Astrocyte (in vitro differentiated cells and primary cell): ENCODE measurements at places on chromosomes 5 and 9. TPM values are rescaled to one million over a fixed set of nuclear protein-coding genes. Genes with fewer than 3 reads are reported as not detected.
A peak's percentile ranks its signal among the peaks of the same experiment; 100 is the strongest.

CCDC187 gene
- total RNA-seq, result 0.09 TPM in 1 of 2 replicates, not detected in the other

COX7C gene
- total RNA-seq, result 416 and 459 TPM in 2 replicates

SAXO1 gene
- total RNA-seq, result 0.10 TPM in 1 of 2 replicates, not detected in the other

LHX3 gene
- not detected in 2 replicates for total RNA-seq

PCSK1 gene
- total RNA-seq, result 0.18 and 0.48 TPM in 2 replicates

HTR4 gene
- not detected in 2 replicates for total RNA-seq

C1QTNF2 gene
- 0.62 and 0.64 TPM in 2 replicates for total RNA-seq

GTF3C5 gene
- 46.4 and 49.9 TPM in 2 replicates for total RNA-seq

SHOC1 gene
- total RNA-seq, result not detected in 2 replicates

DNA sequence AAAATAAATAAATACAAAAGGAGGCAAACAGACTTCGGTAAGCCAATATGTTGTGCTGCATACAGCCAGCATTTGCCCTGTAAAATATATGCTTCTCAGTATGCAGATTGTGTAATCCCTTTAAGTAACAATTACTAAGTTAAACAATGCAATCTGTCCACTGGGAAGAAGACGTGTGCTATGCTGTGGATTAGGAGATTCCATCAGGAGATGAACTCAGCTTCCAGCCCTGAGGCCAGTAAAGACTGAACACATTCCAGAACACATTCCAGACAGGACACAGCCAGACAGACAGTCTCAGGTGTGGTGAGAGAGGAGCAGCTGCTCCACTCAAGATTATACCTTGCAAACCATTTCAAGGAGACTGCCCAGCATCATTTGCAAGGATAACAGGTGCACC lies 97.8 kb downstream of the MPDZ start:
- peak; percentile 35 for DNase-seq

GRCh38 chr5:160152901-160153300 lies 33.7 kb upstream of the PWWP2A start:
- no peak for DNase-seq

DNA sequence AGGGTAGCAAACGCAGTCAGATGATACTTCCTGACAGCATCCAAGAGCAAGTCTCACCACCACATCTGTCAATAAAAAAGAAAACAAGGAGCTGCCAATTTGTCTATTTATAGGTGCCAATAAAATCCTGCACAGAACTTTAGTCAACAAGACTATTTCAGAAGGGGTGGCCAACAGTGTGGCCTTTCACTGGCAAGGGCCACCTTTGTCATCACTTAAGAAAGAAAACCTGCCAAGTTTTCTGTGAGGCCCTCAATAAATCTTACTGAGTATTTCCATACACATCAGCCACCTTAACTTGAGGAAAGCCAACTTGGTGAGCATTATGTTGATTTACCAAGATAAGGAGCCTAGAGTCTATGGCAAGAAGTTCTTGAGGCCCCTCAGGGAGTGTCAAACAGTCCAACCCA lies 312.3 kb downstream of the ENC1 start:
- no peak for DNase-seq

GRCh38 chr5:35436400-35437057 lies 181.1 kb upstream of the SPEF2 start:
- DNase-seq, result no peak

DNA sequence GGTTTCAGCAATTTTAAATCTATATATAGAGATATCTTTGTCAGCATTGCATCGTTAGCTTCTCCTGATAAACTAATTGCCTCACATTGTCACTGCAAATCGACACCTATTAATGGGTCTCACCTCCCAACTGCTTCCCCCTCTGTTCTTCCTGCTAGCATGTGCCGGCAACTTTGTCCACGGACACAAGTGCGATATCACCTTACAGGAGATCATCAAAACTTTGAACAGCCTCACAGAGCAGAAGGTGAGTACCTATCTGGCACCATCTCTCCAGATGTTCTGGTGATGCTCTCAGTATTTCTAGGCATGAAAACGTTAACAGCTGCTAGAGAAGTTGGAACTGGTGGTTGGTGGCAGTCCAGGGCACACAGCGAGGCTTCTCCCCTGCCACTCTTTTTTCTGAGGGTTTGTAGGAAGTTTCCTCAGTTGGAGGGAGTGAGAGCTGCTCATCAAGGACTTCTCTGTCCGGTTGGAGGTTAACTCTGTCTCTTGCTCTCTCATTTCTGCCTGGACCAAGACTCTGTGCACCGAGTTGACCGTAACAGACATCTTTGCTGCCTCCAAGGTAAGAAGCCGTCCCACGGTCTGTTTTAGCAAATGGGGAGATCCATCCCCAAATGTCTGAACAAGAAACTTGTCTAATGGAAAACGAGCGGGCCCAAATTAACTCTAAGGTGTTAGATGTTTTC lies at the start of gene IL4:
Gene IL4, plus strand, starts transcription at position 51 of the 692 bp plus-strand sequence. Its CDS starts 62 bp downstream, at position 113.
- DNase-seq, result no peak

DNA sequence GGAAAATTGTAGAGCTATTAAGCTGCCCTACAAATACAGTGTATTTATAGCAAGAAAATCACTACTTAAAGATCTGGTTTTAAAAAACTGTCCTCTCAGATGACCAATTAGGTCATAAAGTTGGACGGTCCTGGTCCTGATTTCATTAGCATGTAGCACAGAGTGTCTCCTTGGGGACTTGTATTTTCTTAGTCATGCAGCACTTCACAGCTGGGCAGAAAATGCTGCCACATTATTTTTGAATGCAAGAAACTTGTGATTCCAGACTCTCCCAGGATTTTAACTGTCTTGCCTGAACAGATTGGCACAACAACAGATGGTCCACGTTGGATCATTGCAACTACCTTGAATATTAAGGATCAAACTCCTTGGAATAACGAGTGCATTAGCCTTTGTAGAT lies 348.1 kb upstream of the SGCD start:
- DNase-seq, result no peak

DNA sequence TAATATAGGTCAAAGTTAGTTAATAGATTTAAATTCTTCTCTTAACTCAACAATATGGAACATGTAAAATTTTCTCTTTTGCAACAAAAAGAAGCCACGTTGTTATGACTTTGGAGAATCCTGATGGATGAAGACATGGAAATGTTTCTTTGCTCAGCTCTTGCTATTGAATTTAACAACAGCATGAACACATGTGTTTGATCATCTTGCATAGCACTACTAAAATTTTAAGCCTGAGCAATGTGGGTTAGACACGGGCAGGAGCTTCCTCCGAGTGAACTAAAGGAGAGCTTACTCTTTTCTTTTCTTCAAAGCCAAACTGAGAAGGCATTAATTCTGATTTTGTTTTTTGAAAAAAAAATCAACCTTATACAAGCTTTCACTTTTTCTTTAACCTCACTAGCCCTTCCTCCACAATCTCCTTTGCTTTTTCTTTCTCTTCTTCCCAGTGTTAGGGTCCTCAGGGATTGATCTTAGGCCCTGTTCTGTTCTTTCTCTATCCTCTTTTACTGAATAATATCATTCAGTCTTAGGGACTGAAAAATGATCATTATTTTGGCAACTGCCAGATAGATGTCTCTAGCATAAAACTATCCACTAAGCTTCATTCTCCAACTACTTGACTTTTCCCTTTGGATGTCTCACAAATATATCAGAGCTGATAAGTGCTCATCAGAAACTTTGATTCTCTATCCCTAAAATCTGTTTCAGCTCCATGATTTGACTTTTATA lies 36.9 kb downstream of the ADAMTS19 start:
- no peak for DNase-seq

DNA sequence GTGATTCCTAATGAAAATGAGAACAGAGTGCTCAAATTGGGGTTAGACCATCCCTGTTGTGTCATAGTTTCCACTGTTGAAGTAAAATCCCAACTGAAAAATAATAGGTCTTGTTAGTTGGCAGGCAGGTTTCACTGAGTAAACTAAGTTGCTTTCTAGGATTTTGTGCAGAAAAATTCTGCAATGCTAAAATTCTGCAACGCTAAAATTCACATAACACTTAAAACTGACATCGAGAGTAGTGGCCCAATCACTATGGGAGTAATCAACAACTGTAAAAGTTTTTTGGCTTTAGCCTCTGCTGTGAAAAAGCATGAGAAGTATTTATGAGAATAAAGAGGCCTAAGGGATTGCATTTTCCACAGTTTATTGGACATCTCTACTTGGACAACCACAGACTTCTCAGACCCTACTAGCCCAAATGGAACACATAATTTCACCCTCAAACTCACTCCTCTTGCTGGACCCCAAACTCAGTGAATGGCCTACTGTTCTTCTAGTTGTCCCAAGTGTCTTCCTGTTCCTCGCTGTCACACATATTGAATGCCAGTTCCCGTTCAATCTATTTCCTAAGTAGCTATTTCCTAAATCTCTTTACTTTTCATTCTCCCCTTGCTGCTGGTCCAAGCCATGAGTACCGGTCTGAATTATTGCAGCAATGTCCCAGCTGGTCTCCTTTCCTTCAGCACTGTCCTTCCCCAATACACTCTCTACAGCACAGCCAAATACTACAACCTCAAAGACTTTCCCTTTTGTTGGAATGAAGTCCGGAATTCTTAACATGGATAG lies 355.4 kb downstream of the PDE4D start:
- no peak for DNase-seq

DNA sequence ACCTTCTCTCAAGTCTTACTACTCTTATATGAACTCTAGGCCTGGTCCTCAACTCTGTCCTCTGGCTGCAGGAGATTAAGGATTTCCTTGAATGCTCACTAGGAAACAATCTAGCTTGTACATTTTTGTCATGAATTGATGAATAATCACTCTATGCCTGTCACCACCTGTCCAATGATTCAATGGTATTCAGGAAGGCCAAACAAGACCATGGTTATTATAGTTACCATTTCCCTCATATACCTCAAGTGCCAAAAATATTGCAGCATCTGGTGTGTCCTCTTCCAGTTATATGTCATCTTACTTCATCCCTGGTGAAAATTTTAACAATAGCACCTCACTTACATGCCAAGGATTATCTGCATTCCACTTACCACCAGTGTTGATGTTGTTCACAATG lies 179.0 kb upstream of the MOCS2 start:
- no peak for DNase-seq

- DNase-seq, result no peak
These were observed 210.6 kb downstream of the PCSK5 start for GRCh38 chr9:76101075-76101474.

- DNase-seq, result no peak
These were observed 87.7 kb downstream of the FSTL4 start for GRCh38 chr5:133524666-133525065.

GRCh38 chr9:80175286-80176150 lies 603.8 kb downstream of the TLE4 start:
- peak; percentile 6 for DNase-seq

- peak; percentile 21 for DNase-seq
These were observed 106.3 kb upstream of the SPOCK1 start for GRCh38 chr5:137605411-137605810.

DNA sequence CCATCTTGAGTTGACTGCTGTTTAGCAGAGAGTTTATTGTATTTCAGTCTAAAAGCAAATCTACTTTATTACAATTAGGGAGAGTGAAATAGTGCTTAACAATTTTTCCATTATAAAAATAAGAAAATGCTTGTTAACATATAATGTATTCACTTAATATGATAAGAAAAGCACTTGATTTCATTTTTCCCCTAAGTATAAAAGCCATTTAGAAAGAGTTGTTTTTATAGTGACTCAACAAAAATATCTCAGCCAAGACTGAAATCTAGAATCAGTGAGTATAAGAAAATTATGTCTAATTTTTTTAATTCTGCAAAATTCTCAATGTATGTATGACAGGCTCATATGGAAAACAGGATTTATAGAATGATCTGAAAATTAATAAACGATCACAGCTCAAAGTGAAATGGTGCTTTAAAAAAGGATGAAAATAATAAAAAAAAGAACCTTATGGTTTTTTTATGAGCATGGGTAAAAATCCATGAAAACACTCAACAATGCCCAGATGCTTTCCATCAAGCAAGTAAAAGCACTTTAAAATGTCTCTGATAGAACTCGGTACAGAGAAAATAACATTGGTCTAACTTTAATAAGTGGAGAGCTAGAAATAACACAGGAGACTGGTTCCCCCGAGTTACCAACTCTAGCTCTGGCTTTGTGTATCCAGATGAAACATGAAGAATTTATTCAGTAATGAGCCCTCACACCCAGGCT lies 1057.8 kb upstream of the WWC1 start:
- DNase-seq, result peak; percentile 18
